Stimulated activated CD4-positive, alpha-beta T cell treated with anti-CD3 and anti-CD28 coated beads, Interleukin-4, amount 100 ng/mL, for 1 hour (primary cell): ENCODE measurements at places on chromosomes 1 and 21.

DNA sequence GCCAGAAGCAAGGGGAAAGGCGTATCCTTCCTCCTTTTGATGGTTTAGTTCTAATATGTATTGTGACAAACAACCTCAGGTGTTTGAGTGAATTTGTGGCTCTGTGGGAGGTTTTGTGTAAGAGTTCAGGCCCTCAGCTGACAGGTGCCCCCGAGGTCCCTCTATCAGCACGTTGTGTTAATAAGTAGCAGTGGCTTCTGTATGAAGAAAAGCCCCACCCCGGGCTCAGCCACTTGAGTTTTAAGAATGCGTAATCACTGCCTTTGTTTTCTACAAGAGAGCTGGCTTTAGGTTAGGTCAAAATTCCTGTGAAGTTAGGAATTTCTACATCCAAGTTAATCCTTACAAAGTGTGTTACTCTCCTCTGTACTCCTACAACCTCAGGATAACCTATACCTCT lies 92.4 kb upstream of the PGBD5 start:
- no peak for DNase-seq

DNA sequence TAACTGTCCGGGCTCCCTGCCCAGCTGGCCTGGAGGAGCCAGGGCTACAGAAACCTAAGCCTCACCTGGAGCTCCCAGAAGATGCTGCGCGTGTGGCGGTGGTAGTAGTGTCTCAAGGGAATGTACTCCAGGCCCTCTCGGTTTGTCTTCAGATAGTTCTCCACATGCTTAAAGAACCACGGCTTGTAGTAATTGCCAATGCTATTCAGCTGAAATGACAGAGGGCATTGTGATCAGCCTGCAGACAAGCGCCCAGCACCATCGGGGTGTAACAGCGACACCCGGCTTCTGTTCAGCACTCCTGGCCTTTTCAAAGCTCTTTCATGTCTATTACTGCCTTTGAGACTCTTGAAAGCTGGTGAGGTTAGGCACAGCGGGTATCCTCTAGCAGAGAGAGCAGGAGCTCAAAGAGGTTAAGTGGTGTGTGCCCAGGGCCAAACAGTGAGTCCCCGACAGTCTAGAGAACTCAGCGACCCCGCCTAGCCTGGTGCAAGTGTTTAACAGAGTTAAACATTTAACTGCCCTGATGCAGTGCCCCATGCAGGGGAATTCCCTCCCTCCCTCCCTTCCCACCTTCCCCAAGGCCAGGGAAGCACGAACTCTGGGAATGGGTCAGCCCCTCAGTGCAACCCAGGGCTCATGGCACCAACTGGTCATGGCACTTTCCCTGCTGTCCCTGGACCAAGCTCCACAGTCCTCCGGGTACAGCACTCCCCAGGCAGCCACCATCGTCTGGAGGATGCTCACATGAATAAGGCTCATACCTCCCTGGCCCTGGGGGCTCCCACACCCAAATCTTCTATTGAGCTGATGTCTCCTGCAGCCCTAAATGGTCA lies 21.5 kb downstream of the DHCR24 start:
- DNase-seq, result no peak

- no peak for DNase-seq
Observed at GRCh38 chr1:205382561-205382960, 25.8 kb upstream of the KLHDC8A start.

- peak; percentile 17 for DNase-seq
Observed at GRCh38 chr1:229058111-229058561, 212.8 kb upstream of the RAB4A start.

- no peak for DNase-seq
Observed at GRCh38 chr1:165900576-165901380, 73.4 kb downstream of the UCK2 start.

DNA sequence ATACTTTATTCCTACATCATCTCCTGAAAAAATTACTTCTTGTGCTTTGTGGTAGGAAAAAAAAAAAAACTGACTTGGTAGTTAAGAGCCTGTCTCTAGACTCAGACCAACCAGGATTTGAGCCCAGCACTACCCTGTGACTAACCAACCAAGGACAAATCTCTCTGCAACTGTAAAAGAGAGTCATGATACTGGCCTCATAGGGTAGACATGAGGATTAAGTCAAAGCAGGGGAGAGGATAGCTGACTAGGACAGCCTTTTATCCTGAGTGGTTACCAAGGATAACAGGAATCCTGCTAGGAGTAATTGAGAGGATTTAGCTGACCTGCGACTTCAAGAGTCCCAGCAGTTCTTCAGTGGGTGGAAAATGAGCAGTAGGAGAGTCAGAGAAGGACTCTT lies 112.8 kb downstream of the C1orf21 start:
- no peak for DNase-seq

GRCh38 chr1:186532466-186532865 lies 71.6 kb upstream of the PDC start:
- DNase-seq, result no peak

- DNase-seq, result no peak
Observed at GRCh38 chr1:89557956-89558355, 33.3 kb downstream of the LRRC8B start.

- DNase-seq, result no peak
Observed at GRCh38 chr1:147586414-147586813, 45.1 kb downstream of the BCL9 start.

DNA sequence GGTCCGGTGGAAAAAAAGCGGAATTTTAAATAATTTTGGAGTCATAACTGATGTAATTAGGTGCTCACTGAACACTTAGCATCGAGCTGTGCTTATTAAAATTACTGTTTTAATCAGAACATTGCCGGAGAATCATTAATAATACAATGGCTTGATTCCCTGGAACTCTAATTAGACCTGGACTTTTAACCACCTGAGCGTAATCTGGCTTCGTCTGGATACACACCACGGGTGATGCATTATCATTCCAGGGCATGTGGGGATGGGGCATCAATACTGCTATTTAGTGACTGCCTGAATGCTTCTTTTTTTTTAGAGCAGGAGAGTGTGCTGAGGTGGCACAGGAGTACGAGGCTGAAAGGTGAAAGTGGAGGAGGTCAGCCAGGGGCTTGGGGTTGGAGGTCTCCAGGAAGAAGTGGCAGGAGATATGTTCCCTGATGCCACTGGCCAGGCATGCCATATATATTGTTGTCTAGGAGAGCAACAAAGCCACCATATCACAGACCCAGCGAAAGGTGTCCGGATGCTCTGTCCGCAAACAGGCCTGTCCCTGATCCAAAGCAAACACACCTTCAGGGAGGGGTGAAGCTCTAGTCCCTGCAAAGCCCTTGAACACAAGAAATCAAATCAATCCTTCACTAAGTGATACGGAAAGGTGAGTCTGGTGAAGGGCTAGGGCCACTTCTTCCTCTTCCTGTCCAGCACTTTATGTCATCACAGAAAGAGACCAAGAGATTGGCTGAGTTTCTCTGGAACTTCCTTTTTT lies 125.2 kb downstream of the PLXNA2 start:
- no peak for DNase-seq

DNA sequence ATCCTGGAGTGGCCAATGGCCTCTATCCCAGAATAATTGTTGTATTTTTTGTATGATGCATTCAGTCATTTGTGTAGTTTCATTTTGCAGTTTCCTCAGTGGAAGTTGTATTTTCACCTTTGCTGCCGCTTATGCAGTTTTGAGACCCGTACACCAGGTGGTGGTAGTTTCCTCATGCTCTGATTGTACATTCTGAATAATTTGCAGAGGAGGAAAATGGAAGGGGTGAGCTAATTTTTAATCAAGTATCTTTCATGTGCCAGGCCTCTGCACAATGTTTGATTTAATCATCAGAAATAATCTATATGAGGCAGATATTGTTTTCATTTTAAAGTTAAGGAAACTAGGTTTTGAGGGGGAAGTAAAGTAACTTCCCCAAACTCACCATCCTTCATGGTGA lies 29.5 kb downstream of the HLX start:
- DNase-seq, result no peak

DNA sequence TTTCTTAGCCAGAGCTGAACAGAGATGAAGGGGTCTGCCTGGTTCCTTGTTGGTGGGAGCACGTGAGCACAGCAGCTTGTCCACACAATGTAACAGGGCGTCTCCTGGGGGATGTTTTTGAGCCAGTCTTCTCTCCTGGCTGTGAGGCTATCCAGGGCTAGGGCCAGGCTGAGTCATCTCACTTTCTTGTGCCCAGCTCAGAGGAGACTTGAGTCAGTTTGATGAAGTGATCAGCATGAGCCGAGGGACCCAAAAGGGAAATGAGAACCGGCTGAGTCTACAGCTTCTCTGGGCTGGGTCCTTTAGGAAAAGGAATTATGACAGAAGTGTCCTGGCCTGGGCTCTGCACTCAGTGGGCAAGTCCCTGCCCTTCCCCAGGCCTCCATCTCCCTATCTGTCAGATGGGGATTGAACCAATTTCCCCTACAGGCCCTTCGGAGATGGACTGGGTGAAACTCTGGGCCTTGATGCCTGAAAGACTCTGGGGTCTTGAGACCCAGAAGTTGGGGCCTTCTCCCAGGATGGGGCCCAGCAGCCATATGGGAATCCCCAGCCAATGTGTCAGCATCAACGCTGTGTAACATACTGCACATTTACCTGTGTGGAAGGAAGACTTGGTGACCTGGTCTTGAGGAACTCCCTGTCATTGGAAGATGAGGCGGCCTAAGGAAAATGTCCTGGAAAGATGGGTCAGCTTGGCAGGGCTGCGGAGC lies 36.6 kb downstream of the DMRTB1 start:
- no peak for DNase-seq

- no peak for DNase-seq
Observed at GRCh38 chr1:216330262-216330661, 93.0 kb downstream of the USH2A start.

GRCh38 chr1:35222322-35223083 lies 29.6 kb upstream of the SFPQ start:
- DNase-seq, result no peak

DNA sequence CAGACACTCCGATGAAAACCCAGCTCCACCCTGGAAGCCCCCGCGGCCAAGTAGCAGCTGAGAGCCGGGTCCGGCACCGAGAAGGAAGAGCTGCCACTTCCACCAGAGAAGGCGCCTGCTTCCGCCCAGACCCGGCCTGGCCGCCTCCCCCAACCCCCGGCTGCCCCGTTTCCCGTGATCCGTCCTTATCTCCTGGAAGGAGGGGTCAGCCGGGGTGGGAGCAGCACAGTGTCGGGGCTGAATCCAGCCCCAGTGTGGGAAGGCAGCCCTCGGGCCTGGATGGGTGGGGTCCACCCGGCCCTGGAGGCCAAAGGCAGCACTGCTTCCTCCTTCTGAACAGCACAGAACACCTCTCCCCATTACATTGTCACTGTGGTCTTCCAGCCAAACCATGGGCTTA lies 69.4 kb downstream of the MEGF6 start:
- DNase-seq, result no peak

DNA sequence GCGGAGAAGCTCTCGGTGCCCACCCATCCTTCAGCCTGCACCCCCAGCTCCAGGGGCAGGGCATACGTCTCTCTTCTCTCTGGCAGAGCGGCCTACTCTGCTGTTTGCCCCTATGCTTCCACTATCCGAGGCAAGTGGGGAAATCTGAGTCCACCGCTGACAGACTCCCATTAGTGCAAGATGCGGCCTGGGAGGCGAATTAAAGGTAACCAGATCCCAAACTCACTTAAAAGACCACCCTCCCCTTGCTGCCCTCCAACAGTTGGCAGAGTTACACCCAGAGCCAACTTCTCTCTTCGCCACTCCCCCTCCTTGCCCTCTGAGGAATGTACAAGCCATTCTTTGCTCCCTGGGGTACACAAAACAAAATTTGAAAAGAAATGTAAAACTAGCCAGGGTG lies 6.4 kb downstream of the FOXD3 start:
- DNase-seq, result no peak

GRCh38 chr1:14804626-14805025 lies 206.1 kb downstream of the KAZN start:
- no peak for DNase-seq

- no peak for DNase-seq
Observed at GRCh38 chr1:231701306-231701705, 74.7 kb downstream of the DISC1 start.

DNA sequence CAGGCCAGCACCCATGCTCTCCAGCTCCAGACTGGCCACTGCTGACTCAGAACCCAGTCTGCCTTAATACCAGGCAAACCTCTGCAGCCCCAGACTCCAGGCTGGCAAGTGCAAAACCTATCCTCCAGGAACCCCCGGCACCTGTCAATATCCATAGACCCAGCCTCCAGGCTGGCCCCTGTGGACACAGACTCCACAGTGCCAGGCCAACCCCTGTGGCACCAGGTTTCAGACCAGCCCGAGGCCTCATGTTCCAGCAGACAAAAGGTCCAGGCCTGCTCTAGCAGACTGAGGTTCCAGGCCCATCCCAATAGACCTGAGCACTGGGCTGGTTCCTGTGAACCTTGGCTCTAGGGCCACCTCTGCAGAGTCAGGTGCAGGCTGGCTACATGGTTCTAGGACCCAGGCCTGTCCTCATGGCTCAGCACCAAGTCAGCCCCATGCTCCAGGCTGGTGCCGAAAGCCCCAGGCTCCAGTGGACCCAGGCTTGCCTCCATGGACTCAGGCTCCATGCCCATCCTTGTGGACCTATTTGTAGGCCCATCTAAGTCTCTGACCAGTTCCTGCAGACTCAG lies 118.2 kb downstream of the WDR3 start:
- no peak for DNase-seq

- DNase-seq, result no peak
Observed at GRCh38 chr1:118905196-118905595, 82.9 kb downstream of the TBX15 start.

GRCh38 chr1:235504122-235504493 lies at the start of gene B3GALNT2:
B3GALNT2 (minus strand) TSS chr1:235504452; CDS start chr1:235504252, 200 bp downstream.
- no peak for DNase-seq

DNA sequence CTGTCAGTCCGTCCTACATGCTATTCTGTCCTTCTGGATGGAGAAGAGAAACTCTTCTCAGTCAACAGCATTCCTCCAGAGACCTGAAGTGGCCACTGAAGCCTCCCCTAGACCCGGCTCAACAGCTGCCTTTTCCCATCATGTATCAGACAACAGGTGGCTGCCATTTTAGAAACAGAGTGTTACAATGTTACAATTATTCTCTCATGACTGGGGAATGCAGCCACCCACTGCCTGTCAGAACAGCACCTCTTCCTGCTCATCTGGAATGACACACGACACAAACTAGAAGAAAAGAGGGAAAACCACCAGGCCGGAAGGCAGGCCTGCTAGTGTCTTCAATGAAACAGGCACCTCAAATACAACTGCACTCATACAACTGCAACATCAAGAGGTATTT lies 105.3 kb downstream of the PGBD5 start:
- no peak for DNase-seq

DNA sequence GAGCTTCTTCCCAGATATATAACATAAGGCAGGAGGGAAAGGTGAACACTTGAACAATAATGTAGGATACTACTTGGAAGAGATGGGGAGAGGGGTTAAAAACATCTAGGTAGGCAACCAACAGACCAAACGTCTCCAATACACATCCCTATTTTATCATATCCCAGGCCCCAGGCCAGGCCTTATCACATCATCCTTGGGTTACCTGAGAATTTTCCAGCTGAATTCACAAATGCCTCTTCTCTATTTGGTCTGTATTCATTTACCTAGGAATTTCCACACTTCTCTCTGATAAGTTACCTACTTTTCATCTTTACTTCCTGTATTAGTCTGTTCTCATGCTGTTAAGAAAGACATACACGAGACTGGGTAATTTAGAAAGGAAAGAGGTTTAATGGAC lies 141.9 kb upstream of the C1orf21 start:
- no peak for DNase-seq
